ENCODE measurements at places on chromosomes 3 and 15. TPM values are rescaled to one million over a fixed set of nuclear protein-coding genes. Genes with fewer than 3 reads are reported as not detected.

UBR1 gene
- 22.2 TPM for polyA plus RNA-seq

MYZAP gene
- 3.0 TPM for polyA plus RNA-seq

LRRC31 gene
- 0.69 TPM for polyA plus RNA-seq

OSBPL10 gene
- 6.5 TPM for polyA plus RNA-seq

SPINK8 gene
- 1.6 TPM for polyA plus RNA-seq
